ENCODE measurements at places on chromosomes 5 and 9. TPM values are rescaled to one million over a fixed set of nuclear protein-coding genes. Genes with fewer than 3 reads are reported as not detected.

The ARHGEF28 gene
- 39.7 TPM for total RNA-seq

- no peak overlapping the region for H3K27ac ChIP-seq
- H3K27me3 ChIP-seq, result no peaks in the 10 kb centered on the region
- peak; percentile 46 for DNase-seq
- no peaks in the 10 kb centered on the region for H3K36me3 ChIP-seq
- H3K4me3 ChIP-seq, result peak overlapping the region; percentile 12
These were observed 4.8 kb downstream of the NR2F1 start for GRCh38 chr5:93587597-93588351.

DNA sequence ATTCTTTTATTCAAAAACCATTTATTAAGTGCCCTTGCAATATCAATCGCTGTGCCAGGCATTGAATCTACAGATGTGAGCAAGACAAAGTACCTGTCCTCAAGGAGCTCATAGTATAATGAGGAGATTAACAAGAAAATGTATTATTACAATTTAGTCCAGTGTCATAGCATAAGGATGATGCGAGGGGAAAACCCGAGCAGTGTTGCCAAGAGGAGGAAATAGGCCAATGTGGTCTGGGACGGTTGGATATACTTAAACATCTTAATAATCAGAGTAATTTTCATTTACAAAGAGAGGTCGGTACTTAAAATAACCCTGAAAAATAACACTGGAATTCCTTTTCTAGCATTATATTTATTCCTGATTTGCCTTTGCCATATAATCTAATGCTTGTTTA is 18.5 kb downstream of the CD274 start:
- no peaks in the 10 kb centered on the region for H3K27me3 ChIP-seq
- H3K27ac ChIP-seq, result no peak overlapping the region
- no peak for DNase-seq

DNA sequence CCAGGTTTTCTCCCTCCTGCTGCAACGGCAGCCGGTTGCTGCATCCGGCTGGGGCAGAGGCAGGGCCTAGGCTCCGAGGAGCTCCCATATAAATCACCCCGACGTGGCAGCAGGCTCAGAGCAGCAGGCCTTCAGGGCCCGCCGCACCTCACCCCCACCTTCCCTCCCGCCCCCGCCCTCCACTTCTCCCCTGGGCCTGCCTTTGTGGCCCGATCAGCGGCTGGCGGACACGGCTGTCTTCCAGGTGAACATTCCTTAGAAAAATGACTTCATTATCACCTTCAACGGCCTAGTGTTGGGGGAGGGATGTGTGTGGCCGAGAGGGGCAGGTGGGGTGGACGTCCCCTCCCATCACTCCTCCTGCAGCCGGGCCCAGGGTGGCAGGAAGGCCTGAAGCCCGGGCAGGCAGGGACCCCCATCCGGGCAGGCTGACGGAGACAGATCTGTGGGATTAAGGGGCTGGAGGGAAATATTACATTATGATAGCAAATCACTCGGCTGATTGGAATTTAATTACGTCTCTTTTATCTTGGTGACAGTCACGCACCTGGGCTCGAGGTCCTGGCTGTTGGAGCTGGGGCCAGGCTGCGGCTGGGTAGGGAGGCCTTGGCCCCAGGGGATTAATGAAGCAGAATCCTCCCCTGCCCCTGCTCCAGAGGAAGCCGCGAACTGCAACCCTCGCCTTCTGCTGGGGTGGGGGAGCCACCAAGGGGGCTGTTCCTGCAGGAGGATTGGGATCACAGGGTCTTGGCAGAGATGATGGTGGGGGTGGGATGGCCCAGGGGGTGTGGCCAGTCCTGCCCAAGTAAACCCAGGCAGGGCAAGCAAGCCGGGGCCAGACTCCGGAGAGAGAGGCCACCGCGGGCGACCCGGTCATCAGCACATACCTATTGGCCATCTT is 38.4 kb upstream of the RXRA start:
- H3K27ac ChIP-seq, result no peak overlapping the region
- DNase-seq, result no peak

DNA sequence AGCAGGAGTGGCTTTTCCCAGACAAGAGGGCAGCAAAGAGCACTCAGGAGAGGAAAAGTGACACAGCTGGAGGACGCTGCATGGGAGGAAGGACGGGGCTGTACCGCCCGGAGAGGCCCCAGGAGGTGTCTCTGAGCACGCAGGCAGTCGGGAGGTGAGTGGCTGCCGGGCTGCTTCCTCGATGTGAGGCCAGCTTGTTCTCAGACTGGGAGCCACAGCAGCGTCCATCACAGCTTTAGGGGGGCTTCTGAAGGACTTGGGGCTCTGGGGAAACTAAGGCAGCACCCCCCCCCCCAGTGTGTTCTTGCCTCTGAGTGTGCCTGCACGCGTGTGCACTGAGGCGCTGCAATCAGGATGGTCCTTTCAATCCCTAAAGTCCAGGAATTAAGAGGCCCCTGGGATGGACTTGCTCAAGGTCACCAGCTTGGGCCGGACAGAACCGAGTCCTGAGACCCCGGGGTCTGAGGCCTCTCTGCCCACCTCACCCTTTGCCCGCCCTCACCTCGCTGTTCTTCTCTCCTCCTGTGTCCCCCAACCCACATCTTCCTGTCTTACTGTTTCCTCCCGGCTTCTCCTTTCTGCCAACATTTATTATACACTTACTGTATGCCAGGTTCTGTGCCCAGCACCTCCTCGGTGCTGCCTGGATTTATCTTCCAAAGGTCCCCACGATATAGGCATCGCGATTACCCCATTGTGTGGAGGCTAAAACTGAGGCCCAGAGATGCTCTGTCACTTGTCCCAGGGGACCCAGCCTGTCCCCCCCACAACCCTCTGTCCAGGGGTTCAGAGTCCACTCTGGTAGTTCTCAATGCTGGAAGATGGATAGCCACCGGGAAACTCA is 32.9 kb downstream of the FAM163B start:
- H3K27me3 ChIP-seq, result no peaks in the 10 kb centered on the region
- no peaks in the 10 kb centered on the region for H3K36me3 ChIP-seq
- no peak for DNase-seq
- H3K4me3 ChIP-seq, result peak overlapping the region; percentile 8
- peaks cover 2% of the 10 kb centered on the region for H3K4me1 ChIP-seq
- no peak overlapping the region for H3K27ac ChIP-seq

DNA sequence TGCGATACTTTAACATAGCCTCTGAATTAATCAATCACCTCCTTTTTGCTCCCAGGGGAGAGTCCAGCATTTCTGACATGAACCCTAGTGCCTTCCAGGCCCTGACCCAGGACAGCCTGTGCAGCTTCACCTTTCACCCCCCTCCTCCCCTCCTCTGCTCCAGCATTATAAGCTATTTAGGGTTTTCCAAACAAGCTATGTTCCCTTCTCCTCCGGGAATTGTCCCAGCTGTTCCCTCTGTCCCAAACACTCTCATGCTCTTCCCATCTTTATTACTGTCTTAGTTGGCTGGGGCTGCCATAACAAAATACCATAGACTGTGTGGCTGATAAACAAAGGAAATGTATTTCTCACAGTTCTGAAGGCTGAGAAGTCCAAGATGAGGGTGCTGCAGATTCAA is 161.5 kb downstream of the EBF1 start:
- H3K4me3 ChIP-seq, result no peak overlapping the region
- DNase-seq, result no peak
- H3K27ac ChIP-seq, result no peak overlapping the region
- no peaks in the 10 kb centered on the region for H3K27me3 ChIP-seq
- H3K36me3 ChIP-seq, result no peaks in the 10 kb centered on the region
- peaks cover 5% of the 10 kb centered on the region for H3K4me1 ChIP-seq
